ENCODE measurements at places on chromosomes 3 and 15. TPM values are rescaled to one million over a fixed set of nuclear protein-coding genes. Genes with fewer than 3 reads are reported as not detected.

STIMATE gene
- total RNA-seq: 20.7 TPM

MYO5C gene
- total RNA-seq: 8.6 TPM

GOLGA8M gene
- 2.2 TPM for total RNA-seq

DNA sequence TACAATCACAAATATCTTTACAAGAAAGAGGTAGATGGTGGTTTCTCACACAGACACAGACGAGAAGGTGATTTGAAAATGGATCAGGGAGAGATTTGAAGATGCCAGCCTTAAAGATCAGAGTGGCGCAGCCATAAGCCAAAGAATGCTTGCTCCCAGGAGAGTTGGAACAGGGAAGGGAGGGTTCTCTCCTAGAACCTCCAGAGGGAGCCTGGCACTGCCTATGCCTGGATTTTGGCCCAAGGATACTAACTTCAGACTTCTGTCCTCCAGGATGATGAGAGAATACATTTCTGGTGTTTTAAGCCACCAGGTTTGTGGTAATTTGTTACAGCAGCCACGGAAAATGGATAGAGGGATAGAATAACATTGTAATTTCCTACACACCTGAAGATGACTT is 279.1 kb downstream of the FAM43A start:
- DNase-seq: peak; percentile 18

GRCh38 chr3:96705895-96706294 is 108.5 kb upstream of the EPHA6 start:
- DNase-seq: no peak

DNA sequence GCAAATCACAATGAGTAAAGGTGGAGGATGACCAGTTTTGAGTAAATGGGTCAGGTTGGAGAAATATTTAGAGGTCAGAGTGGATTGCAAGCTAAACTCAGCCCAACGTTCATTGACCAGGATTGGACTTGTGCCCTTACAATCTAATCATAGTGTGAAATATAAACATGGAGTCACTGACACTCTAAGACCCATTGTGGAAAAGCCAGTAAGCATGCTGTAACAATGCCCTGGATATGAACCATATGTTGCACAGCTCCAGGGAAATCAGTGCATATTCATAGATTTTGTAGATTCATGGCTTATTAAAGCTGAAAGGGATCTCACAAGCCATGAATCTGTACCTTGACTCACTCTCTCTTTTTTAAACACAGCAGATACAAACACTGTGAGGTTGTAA is 660.2 kb upstream of the LMCD1 start:
- no peak for DNase-seq

Data from posterior vena cava (tissue), 2 donors.